ENCODE measurements at places on chromosomes 3 and 15.

DNA sequence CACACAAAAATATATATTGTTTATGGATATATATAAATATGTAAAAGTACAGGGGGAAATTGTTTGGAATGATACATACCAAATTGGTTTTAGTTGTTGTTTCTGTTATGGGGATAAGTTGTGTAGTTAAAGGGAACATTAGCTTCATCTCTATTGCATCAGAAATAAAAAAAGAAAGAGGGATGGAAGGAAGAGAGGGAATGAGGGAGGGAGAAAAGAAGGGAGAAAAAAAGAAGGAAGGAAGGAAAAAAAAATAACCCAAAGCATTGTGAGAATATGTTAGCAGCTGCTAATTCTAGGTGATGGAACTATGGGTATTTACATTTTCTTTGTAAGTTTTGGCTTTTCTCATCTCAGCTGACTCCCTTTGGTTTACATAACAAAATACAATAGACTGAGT, 1.3 kb downstream of the CCR8 start:
- no peak for DNase-seq

DNA sequence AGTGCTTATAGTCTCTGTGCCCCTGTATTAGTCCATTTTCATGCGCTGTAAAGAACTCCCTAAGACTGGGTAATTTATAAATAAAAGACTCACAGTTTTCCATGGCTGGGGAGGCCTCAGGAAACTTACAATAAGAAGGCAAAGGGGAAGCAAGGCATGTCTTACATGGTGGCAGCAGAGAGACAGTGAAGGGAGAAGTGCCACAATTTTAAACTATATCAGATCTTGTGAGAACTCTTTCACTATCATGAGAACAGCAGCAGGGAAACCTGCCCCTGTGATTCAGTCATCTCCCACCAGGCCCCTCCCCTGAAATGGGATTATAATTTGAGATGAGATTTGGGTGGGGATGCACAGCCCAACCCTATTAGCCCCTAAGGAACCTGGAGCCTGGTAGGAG, 243.2 kb downstream of the EDEM1 start:
- no peak for DNase-seq

GRCh38 chr15:84865074-84865569, 19.3 kb upstream of the SLC28A1 start:
- no peak for DNase-seq

DNA sequence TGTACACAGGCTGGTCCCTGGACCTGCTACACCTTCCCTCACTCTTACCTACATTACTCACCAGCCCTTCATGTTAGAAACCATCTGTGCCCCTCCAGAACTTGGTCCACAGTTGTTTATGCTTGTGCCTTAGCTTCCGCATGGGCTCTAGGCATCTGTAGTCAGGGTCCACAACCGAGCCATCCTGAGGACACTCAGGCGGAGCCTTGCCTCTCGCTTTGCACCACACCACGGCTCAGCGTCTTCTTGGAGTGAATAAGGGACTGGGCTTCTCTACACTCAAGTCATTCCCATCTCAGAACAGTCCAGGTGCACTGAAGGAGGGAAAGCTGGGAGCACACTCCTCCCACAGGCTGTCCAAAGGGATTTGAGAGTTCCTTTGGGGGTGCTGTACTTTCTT, 97.8 kb downstream of the HMG20A start:
- no peak for DNase-seq

DNA sequence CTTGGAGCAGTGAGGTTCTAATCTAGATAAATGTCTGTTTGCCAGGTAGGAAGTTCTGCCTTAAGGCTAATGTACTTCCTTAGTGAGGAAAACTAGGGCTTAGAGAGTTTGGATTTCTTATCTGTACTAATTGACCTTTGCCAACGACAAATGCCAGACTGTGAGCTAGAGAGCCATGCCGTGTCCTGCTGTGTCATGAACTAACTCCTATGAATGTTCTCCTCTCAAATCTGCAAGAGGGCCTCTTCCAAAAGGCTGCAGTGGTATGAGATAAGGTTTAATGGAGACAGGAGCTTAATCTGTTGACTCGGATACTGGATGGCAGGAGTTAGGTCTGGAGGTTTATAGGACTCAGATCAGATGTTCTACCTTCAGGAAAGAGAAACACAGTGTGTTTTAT, 524.9 kb downstream of the NTRK3 start:
- no peak for DNase-seq

DNA sequence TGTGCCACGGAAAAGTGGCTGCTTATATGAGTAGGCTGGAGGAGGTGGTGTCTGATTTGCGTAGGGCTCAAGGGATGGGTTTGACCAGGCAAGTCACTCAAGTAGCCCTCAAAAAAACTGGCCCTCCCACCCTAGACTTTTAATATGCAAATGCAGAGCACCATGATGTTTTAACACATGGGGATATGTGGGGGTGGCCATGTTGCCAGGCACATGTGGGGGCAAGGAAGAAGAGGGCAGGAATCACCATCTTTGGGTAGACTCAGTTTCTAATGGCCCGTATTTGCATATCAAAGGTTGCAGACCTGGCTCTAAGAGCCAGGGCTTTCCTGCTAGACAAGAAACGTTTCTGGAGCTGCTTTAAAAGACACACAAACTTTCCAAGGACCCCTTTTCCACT, 307.2 kb upstream of the NDN start:
- DNase-seq: no peak

DNA sequence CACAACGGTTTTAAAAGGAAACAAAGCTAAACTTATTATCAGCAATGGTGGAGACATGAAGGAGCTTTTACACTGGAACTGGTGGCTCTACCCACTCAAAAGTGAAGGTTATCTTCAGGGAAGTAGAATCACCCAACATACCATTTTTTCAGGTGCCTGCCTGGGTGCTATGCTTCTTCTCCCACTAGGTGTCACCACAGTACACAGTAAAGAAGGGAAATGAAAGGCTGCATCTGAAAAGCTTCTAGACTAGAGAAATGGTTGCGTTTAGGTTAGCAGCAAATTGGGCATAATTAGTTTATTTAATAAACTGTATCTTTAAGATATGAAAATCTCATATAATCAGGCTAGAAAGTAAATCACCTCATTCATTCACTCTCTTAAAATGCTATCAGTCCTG, 47.0 kb upstream of the SELENOK start:
- no peak for DNase-seq

- no peak for DNase-seq
Measured at GRCh38 chr3:156131799-156132198, 11.4 kb downstream of the KCNAB1 start.

GRCh38 chr3:5201536-5201935, 14.0 kb downstream of the EDEM1 start:
- no peak for DNase-seq

DNA sequence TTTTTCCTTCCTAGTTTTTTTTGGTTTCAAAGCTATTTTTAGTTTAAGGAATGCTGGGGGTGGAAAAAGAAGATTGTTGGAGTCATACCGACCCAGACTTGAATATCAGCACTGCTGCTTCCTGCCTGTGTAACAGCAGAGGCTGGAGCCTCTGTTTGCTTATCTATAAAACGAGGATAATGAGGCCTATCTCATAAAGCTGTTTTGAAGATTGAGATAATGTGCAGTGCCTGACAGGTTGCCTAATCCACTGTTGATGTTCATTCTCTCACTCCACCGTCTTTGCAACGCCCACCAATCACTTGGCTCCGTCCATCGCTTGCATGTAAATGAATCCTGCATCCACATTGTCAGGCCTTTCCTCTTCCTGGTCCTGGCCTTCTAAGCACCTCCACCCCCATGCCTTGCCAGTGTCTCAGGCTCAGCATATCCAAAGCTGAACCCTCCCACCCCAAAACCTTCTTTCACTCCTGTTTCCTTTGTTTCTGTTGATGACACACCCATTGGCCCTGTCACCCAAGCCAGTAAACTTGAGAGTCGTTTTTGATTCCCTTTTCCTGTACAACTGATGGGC, 94.9 kb downstream of the MEX3B start:
- no peak for DNase-seq

GRCh38 chr15:42710662-42711061, 26.3 kb downstream of the CDAN1 start:
- DNase-seq: no peak

GRCh38 chr3:10245081-10245712, 3.1 kb upstream of the TATDN2 start:
- DNase-seq: no peak

GRCh38 chr3:60424034-60424433, 827.2 kb downstream of the FHIT start:
- DNase-seq: no peak

GRCh38 chr3:81352867-81353266, 408.6 kb downstream of the GBE1 start:
- DNase-seq: no peak

DNA sequence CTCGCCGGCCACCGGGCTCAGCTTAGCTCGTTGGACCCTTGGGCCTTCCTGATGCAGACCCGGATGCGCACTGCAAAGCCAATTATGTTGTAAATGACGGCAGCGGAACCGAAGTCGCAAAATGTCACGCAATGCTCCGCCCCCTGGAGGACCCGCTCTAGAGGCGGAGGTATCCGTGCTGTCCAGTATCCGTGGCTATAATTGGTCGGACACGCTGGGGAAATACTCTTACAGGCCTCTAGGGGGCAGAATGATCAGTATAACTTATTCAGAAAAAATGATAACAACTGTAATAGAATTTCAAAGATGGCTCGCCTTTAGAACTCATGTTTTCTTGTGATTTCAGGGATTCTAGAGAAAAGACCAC, at the start of gene PRR23B:
Gene PRR23B (minus strand): TSS at position 59 of the 367 bp plus-strand sequence. CDS start 265 bp downstream, outside the sequence.
- no peak for DNase-seq

DNA sequence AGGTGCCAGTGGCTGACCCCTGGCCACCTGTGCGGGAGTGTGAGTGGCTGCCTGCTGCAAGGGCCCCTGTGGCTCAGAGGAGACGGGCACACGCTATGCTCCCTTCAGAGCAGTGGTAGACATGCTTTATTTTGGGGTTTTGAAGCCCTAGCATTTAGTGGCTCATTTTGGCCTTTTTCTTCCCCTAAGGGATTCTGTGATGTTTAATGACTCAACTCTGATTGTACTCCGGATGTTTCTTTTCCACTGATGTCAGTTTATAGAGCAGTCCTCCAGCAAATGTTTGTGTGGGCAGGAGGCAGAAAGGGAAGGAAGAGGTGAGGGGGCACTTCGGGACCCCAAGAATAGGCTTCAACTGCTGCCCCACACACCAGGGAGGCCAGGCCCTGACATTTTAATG, 288.9 kb upstream of the C2CD4B start:
- no peak for DNase-seq

DNA sequence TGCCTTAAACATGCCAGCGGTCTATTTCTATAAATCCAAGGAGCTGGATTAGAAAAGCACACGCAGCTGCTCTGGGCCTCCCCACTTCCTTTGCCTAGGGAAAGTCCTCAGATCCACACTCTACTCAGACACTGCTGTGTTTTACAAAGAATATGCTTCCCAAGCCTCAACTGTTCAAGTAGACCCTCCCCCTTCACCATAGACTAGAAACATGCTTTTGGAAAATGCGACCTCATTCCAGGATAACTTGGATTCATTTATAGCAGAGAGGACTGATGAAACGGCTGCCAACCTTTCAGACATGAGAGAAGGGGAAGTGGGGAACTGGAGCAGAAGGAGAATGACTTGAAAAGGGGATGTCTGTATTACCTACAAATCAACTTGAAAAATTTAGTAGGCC, 64.0 kb downstream of the P3H2 start:
- DNase-seq: no peak

DNA sequence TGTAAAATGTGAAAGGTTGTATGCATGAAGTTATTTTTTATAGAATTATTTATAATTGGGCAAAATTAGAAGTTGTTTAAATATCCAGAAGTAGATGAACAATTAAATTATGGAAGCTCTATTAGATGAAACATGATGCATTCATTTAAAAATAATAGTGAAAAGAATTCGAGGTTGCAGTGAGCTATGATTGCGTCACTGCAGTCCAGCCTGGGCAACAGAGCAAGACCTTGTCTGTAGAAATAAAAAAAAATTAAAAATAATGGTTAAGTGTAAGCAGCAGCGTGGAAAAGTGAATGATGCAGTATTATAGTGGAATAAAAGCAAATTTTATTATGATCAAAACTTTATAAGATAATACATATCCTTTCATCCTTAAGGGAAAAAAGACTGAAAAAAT, 14.3 kb downstream of the BUB1B start:
- DNase-seq: no peak

GRCh38 chr3:148255981-148256969, 441.4 kb upstream of the AGTR1 start:
- DNase-seq: no peak

DNA sequence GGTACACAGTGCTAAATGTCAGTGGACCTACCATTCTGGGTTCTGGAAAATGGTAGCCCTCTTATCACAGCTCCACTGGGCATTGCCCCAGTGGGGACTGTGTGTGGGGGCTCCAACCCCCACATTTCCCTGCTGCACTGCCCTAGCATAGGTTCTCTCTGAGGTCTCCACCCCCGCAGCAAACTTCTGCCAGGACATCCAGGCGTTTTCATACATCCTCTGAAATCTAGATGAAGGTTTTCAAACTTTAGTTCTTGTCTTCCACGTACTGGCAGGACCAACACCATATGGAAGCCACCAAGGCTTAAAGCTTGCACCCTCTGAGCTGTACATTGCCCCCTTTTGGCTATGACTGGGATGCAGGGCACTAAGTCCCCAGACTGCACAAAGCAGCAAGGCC, 788.2 kb upstream of the ALCAM start:
- no peak for DNase-seq

GRCh38 chr3:178236555-178237277, 299.5 kb upstream of the KCNMB2 start:
- no peak for DNase-seq

DNA sequence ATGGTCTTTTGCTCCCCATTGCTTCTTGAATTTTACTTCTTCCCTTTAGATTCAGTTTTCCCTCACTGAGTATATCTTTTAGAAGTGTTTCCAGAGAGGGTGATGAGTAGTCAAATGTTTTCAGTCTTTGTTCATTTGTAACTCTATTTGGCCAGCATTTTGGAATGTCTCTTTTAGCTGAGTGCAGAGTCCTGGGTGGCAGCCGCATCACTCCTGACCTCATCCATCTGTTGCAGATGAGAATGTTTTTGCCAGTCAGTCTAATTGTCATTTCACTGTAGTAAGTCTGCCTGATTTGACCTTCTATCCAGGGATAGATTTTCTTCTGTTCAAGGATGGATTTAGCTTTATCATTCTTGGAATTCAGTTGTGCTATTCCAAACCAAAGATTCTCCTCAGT, 7.3 kb downstream of the SRPRB start:
- DNase-seq: no peak

DNA sequence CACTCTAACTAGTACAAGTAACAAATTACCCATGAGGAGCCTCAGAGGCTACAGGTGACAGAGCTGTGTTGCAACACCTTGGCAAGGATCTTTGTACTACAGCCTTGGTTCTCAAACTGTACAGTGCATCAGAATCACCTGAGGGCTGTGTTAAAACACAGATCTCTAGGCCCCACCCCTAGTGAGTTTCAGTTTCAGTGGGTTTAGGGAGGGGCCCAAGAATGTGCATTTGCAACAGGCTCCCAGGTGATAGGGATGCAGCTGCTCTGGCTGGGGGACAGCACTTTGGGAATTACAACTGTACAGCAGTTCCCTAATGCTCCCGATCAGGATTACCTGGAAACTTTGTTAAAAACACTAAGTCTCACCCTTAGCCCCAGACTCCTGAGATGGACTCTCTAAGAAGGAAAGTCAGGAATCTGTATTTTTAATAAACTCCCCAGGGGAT, 66.1 kb upstream of the NR2F2 start:
- no peak for DNase-seq

- DNase-seq: no peak
Measured at GRCh38 chr3:139425745-139426400, 36.4 kb upstream of the COPB2 start.

- DNase-seq: no peak
Measured at GRCh38 chr3:67647390-67647878, 7.0 kb downstream of the SUCLG2 start.

Data from activated CD8-positive, alpha-beta memory T cell treated with anti-CD3 and anti-CD28 coated beads, Interleukin-2, amount 50 U/mL, for 48 hours (primary cell).